ENCODE measurements at places on chromosomes 16 and 17.

DNA sequence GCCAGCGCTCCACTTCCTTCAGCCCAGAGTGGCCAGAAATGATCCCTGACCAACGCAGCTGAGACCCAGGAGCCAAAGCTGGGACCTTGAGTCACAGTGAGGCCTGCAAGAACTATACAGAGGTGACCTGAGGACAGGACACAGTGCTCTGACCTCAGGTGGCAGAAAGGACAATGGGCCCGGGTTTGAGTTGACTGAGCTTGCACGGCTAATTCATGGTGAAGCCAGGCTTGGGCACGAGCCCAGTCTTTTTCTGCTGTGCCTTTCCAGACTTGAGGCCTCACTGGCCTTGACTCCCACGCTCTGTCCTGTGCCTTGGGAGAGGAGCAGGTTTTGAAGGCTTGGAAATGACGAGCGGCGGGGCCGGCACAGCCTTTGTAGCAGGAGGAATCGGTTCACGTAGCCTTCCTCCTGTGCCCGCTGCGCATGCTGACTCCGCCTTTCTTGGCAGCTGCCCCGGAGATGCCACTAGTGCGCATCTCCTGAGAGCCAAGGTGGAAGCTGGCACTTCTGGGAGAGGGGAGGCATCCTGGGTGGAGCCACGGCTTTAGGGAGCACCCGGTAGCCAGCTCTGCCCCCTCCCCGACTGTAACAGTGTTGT lies 34.9 kb downstream of the NDEL1 start:
- no peak for DNase-seq

GRCh38 chr17:57442401-57442823 lies 186.1 kb downstream of the MSI2 start:
- DNase-seq = no peak

- no peak for DNase-seq
Observed at GRCh38 chr17:44928950-44929720, 13.8 kb upstream of the GFAP start.

DNA sequence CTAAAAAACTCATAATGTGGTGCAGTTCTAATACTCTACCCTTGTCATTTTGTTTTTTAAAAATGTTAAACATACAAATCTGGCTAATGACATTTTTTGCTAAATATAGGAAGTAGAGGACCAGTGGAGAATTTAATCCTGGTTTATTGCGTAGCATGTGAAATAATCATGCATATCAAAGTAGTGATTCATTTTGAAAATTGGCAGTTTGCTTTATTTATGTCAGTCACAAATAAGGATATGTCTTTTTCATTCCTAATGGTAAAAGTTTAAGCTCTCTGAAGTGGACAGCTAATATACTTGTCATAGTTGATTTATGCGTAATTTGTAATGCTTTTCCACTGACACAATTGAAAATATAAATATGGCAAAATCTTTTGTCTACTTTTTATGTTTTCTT lies 224.2 kb downstream of the BCAS3 start:
- no peak for DNase-seq

DNA sequence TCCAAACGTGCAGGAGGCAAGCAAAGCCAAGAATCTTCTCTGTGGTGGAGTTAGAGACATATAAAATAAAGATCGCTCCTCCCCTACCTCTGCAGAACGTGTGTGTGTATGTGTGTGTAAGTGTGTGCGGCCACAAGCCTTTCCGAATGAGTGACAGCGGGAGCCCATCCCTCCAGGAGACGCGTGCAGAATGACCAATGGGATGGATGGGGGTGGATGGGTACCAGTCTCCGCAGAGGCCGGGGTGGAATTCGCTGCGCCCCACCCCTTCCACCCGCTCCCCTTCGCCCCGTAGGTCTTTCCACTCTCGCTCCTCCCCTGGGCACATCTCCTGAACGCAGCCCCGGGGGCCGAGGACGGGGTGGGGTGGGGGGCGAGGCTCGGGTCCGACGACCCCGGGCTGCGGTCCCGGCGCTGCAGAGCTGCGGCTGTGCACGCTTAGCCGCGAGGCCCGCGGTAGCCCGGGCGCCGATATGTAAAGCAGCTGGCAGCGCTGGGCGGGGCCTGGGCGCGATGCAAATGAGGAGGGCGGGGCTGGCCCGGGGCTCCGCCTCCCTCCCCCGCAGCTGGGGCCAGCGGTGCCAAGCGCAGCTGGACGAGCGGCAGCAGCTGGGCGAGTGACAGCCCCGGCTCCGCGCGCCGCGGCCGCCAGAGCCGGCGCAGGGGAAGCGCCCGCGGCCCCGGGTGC lies at the start of gene PRKCB:
PRKCB (plus strand) TSS at position 594 of the 688 bp plus-strand sequence.
- DNase-seq = peak; percentile 85

DNA sequence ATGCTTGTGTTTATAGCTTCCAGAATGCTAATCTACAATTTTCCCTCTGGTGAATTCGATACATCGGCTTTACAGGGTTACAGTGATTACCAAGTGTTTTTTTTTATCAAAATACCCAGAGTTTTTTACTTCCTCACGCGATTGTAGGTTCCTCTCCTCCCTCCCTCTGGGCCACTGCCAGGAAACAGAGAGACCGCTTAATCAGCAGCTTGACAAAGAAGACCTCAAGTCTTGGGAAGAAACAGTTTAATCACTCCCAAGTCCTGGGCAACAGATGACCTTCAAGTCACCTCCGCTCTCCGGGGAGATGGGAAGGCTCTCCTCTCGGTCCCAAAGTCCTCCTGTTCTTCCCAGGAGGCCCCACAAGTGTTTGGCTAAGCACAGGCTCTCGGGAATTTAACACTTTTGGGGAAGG lies 23.5 kb downstream of the SMTNL2 start:
- no peak for DNase-seq

DNA sequence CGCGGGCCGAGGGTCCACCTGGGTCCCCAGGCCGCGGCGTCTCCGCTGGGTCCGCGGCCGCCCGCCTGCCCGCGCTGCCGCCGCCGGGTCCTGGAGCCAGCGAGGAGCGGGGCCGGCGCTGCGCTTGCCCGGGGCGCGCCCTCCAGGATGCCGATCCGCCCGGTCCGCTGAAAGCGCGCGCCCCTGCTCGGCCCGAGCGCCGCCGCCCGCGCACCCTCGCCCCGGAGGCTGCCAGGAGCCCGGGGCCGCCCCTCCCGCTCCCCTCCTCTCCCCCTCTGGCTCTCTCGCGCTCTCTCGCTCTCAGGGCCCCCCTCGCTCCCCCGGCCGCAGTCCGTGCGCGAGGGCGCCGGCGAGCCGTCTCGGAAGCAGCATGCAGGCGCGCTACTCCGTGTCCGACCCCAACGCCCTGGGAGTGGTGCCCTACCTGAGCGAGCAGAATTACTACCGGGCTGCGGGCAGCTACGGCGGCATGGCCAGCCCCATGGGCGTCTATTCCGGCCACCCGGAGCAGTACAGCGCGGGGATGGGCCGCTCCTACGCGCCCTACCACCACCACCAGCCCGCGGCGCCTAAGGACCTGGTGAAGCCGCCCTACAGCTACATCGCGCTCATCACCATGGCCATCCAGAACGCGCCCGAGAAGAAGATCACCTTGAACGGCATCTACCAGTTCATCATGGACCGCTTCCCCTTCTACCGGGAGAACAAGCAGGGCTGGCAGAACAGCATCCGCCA lies 504 bp downstream of the FOXC2 start:
- no peak for DNase-seq

DNA sequence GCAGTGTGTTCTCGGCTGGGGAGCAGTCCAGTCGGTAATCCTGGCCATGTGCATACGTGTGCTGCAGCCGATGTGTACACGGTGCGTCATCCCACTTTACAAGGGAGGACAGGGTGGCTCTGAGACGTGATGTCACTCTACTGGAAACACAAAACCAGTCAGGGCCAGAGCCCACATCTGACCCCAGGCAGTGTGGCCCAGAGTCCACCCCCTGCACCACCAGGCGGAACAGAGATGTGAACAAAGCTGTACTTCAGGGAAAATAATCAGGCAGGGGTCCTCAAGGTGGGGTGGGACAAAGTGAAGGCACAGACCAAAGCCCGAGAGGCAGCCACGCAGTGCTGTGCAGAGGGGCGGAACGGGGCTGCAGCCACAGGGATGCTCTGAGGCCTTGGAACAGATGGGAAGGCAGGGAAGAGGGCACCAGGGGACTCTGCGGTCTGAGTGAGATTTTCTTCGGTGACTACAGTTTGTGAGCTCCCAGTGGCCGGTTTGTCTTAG lies 181.5 kb downstream of the ZNF423 start:
- no peak for DNase-seq

- DNase-seq = no peak
Observed at GRCh38 chr17:7382901-7383300, 2.0 kb downstream of the TNK1 start.

DNA sequence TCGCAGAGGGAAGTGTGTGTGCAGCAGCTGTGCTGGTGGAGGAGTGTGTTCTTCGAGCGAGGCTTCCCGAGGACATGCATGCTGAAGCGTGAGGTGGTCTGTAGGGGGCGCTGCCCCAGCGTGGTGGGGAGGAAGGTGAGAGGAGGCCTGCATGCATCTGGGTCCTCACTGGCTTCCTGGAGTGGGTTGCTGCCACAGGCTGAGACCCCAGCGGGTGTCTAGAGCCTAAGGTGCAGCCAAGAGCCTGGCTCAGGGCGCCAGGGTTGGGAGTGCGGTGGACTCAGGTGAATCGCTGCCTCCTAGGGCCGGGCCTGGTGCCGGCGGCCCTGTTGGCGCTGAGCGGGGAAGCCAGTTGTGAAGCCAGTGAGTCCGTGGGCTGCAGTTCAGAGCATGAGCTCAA lies 7.5 kb upstream of the HSD3B7 start:
- DNase-seq = no peak

DNA sequence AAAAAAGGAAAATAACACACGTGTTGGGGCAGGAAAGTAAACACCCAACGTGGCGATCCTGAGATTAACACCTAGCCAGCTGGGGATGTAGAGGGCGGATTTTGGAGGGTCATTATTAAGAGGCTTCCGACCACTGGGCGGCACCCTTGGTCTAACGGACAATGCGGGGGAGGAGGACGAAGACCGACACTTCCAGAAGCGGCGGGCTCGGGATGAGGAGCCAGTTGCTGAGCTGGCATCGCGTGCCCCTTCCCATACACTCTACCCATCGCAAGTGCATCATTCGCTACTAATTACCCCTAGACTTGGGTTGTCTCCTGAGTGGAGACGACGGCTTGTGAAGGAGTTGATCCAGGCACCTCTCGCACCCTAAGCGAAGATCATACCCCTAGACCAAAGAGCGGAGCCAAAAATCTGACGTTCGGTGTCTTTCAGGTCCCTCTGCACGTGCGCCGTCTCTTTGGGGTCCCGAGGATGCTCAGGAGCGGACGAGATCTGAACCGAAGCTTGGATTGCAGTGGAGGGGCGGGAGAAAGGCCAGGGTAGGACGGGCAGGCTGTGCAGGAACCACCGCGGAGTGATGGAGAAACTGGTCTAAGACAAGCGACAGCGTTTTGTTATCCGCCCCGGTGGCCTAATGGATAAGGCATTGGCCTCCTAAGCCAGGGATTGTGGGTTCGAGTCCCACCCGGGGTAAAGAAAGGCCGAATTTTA lies 17.6 kb downstream of the ZNF213 start:
- peak; percentile 84 for DNase-seq

DNA sequence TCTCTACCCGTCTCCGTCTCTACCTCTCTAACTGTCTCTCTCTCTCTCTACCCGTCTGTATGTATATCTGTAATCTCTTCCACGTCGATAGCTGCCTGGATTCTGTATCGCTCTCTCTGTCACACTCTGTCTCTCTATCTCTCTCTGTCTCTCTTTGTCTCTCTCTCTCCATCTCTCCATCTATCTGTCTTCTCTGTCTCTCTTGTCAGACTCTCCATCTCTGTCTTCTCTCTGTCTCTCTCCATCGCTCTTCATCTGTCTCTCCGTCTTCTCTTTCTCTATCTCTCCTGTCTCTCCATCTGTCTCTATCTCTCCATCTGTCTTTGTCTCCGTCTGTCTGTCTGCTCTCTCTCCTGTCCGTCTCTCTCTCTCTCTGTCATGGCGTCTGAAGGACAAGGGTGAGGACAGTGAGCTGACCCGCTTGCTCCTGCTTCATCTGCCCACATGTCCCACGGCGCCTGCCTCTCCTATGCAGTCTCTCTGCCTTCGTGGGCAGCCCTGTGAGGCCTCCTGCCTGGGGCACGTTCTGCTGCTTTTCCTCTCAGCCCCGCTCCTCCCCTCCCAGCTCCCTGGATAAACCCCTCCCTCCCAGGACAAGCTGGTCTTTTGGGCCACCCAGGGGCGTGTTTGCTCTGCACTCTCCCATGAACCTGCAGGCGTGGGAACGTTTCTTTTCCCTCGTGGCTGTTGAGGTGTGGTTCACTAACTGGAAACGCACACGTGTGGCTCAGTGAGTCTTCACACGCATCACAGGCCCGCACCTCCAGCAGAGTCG lies 18.9 kb downstream of the ACSF3 start:
- DNase-seq = no peak

GRCh38 chr17:6551869-6552531 lies 4.4 kb downstream of the PITPNM3 start:
- no peak for DNase-seq

GRCh38 chr17:39196808-39197291 lies 619 bp downstream of the CACNB1 start:
- DNase-seq = no peak

- DNase-seq = no peak
Observed at GRCh38 chr16:64184156-64184555, 937.7 kb downstream of the CDH11 start.

DNA sequence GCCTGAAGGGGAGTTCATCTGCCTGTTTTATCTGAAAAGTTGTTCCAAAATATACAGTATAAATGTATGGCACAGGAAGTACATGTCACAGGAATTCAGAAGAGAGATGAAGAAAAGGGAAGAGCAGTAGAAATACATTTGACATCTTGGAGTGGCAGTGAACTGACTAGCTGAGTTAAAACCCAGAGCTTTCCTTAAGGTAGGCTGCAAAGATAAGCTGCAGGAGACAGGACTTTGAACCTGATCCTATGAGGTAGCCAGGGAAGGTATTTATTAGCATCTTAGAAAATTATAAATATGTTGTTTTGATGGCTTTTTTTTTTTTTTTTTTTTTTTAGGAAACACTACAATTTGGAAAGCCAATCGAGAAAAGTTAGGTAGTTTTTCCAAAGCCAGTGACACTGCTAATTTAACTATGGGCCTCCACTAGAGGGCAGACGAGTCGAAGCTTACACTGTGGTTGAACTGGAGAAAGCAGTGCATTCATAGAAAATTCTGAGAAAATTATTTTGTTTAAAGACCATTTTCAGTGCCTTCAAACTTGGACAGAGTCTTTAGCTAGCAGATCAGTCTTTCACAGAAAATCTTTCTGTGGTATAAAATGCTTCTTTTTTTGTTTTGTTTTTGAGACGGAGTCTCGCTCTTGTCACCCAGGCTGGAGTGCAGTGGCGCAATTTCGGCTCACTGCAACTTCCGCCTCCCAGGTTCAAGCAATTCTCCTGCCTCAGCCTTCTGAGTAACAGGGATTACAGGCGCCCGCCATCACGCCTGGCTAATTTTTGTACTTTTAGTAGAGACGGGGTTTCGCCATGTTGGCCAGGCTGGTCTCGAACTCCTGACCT lies 122.3 kb downstream of the SSH2 start:
- peak; percentile 34 for DNase-seq

DNA sequence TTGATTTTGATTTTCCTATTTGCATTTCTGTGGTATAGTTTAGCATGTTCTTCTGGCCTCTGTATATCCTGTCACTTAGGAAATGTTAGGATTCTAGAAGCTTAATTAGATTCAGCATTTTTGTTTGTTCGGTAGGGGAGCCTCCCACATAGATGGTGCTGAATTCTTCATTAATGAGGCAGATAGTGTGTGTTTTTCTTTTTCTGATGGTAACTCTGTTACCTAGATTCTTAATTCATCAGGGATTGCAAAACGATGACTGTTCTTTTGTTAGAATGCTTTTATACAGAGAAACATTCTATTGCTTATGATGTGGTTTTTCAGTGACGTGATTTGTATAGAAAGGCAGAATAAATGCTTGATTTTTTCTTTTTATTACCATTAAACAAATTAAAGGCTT lies 19.0 kb downstream of the BANP start:
- no peak for DNase-seq

- DNase-seq = no peak
Observed at GRCh38 chr16:48444574-48444973, 59.4 kb upstream of the SIAH1 start.

Data from stimulated activated CD8-positive, alpha-beta memory T cell treated with anti-CD3 and anti-CD28 coated beads, Interleukin-7, amount 100 ng/mL, for 48 hours (primary cell).